ENCODE measurements at places on chromosomes 4 and X.

DNA sequence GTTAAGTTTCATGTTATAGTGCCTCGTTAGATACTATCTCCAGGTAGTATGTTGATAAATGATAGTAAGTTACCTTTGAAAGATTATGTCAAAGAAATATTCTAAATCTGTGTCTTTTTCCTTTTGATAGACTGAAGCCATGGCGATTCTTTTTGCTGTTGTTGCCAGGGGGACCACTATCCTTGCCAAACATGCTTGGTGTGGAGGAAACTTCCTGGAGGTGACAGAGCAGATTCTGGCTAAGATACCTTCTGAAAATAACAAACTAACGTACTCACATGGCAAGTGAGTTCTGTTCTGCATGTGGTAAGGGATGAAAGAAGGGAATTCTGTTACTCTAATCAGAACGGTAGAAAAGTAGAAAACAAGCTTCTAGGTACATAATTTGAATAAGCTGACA, 8.2 kb downstream of the VAMP7 start:
- DNase-seq = no peak

DNA sequence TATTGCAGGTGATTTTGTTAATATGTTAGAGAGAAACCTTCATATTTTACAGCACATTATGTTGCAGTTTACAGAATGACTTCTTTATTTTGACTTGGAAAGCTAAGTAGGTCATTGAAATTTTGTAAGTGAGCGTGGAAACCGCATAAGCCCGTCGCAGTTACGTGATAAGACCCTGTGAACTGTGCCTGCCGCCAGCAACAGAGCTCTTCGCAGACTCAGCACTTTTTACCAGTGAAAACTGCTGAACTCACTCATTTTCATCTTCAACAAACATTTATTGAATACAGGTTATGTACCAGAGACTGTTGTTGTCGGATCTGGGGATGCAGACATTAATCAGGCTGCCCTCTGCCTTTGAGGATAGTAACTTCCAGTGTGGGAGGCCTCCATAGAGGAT, 355.7 kb downstream of the HS3ST1 start:
- no peak for DNase-seq

DNA sequence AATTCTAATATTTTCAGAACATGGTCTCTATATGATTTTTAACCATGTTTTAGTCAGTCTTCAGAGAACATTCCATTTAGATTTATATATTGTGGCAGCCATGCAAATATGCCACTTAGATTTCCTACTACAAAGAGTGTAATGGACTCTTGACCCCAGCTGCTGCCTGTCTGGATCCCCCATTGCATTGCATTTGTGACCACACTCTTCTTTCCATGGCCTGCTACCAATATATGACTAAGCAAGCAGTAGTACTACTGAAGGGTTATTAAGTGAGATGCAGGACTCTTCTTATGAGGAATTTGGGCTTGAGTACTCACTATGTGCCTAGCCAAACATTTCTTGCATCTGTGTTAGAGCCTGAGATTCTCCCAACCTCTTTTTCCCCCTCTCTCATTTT, 306.8 kb downstream of the PDHA2 start:
- DNase-seq = no peak

- no peak for DNase-seq
Observed at GRCh38 chr4:169345316-169345721, 74.6 kb upstream of the SH3RF1 start.

DNA sequence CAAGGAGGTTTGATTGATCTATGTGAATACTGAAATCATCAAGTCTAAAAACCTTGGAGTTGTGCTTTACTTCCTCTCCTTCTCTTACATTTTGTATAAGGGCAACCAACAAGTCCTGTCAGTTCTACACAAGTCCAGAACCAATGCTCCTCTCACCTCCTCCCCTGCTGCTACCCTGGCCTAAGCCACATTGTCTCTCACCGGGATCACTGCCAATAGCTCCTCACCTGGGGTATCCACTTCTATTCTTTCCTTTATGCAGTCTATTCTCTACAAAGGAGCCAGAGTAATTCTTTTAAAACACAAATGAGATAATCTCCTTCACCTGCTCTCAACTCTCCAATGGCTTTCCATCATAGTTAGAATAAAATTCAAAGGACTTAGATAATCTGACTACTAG, 13.3 kb upstream of the ARHGEF6 start:
- no peak for DNase-seq

- no peak for DNase-seq
Observed at GRCh38 chr4:76706581-76706980, 191.4 kb downstream of the SOWAHB start.

DNA sequence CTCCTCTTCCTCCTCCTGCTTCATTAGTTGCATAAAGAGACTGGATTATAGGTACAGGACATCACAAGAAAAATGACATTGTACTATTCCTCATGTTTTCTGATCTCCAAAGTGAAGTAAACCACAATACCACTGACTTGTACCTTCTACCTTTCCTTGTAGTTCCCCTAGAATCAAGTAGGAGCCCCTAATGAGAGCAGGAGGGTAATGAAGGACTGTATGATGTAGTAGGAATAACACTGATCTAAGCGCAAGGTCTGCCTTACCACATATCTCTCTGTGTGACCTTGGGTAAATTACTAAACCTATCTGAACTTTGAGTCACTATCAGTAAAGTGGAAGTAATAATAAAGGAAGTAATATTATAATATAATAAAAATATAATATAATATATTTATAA, 3.6 kb downstream of the VSIG4 start:
- DNase-seq = no peak
